ENCODE measurements at places on chromosomes 2 and 18. TPM values are rescaled to one million over a fixed set of nuclear protein-coding genes. Genes with fewer than 3 reads are reported as not detected.

RAB6C gene
- total RNA-seq = not detected

CAPN14 gene
- total RNA-seq = 0.63 TPM

UGT1A6 gene
- total RNA-seq = 0.32 TPM

SPATS2L gene
- total RNA-seq = 5.9 TPM

CPLX4 gene
- not detected for total RNA-seq

DNAJC10 gene
- total RNA-seq = 50.7 TPM

RTP5 gene
- total RNA-seq = 0.26 TPM

LOXHD1 gene
- total RNA-seq = not detected

ERLEC1 gene
- 16.7 TPM for total RNA-seq

DNER gene
- not detected for total RNA-seq

NEMP2 gene
- total RNA-seq = 12.6 TPM

INO80D gene
- 37.3 TPM for total RNA-seq

CXCR1 gene
- total RNA-seq = 0.25 TPM

EMILIN1 gene
- 0.28 TPM for total RNA-seq

LAMA1 gene
- 0.09 TPM for total RNA-seq

TGFA gene
- total RNA-seq = 1.2 TPM

GKN2 gene
- not detected for total RNA-seq

TMEM169 gene
- total RNA-seq = 3.7 TPM

ACADL gene
- not detected for total RNA-seq

GKN1 gene
- total RNA-seq = not detected

SLC9A4 gene
- not detected for total RNA-seq

SH2D6 gene
- 0.49 TPM for total RNA-seq

HNMT gene
- 0.39 TPM for total RNA-seq

ANO7 gene
- total RNA-seq = 0.53 TPM

SPP2 gene
- not detected for total RNA-seq

GALNT5 gene
- 0.09 TPM for total RNA-seq

TMEM200C gene
- not detected for total RNA-seq

SERPINB11 gene
- total RNA-seq = not detected

GATA6 gene
- total RNA-seq = 0.59 TPM

ALK gene
- not detected for total RNA-seq

MSTN gene
- total RNA-seq = not detected

ADGRF3 gene
- total RNA-seq = 2.7 TPM

SETBP1 gene
- 2.4 TPM for total RNA-seq

KLF7 gene
- 90.6 TPM for total RNA-seq

DIPK1C gene
- total RNA-seq = not detected

DLGAP1 gene
- total RNA-seq = 1.8 TPM

TPGS2 gene
- total RNA-seq = 31.7 TPM

AMER3 gene
- total RNA-seq = not detected

CCDC74B gene
- 2.0 TPM for total RNA-seq

AGXT gene
- total RNA-seq = 0.88 TPM

NGEF gene
- not detected for total RNA-seq
